ENCODE measurements at places on chromosomes 1 and 21.

GRCh38 chr1:112308716-112309115 is 87.3 kb upstream of the CTTNBP2NL start:
- DNase-seq: no peak

- no peak for DNase-seq
These were observed 47.5 kb upstream of the CSF3R start for GRCh38 chr1:36530261-36530660.

DNA sequence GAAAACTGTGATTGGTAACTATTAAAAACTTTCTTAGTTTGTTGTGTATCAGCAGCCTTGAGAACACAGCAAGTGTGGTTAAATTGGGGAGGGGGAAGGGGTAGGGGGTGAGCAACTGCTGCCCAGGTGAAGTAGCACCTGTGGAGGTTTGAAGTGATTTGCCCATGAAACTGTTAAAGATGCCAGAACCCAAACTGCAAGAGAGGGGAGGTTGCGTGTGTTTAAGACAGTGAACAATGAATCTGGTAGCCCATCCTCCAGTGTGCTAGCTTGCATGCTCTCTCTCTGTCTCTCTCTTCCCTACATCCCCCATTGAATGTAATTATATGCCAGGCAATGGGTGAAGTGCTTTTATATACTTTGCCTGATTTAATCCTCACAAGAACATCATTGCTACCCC is 154.7 kb downstream of the RUNX1 start:
- no peak for DNase-seq

GRCh38 chr1:38308780-38309179 is 262.2 kb upstream of the POU3F1 start:
- DNase-seq: peak; percentile 3

GRCh38 chr1:84271441-84272151 is 29.9 kb upstream of the SAMD13 start:
- peak; percentile 12 for DNase-seq

DNA sequence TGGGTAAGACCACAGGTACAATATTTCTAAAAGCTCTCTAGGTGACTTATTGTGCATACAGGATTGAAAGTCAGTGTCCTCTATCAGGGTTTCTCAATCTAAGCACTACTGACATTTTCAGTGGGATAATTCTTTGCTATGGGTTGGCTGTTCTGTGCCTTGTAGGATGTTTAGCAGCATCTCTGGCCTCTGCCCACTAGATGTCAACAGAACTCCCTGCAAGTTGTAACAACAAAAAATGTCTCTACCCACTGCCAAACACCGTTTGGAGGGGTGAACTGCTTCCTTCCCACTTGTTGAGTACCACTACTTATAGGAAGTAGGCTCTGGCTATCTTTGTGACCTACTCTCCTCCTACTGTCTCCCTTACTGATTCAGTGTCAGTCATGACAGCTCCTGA is 90.1 kb upstream of the ZRANB2 start:
- DNase-seq: no peak

DNA sequence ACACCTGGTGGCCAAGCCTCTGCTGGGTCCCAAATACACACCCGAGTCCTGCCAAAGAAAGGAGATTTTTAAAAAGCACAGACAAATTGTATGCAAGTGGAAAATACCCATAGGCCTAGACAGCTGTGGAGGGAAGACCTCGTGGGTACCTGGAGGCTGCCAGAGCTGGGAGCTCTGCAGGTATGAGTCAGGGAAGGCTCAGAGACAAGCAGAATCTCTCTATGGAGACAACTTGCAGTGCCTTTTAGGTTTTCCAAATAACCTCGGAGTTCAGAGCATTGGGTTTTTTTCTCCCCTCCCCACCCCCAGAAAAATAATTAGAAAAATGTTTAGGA is 127.7 kb downstream of the EDEM3 start:
- DNase-seq: no peak

DNA sequence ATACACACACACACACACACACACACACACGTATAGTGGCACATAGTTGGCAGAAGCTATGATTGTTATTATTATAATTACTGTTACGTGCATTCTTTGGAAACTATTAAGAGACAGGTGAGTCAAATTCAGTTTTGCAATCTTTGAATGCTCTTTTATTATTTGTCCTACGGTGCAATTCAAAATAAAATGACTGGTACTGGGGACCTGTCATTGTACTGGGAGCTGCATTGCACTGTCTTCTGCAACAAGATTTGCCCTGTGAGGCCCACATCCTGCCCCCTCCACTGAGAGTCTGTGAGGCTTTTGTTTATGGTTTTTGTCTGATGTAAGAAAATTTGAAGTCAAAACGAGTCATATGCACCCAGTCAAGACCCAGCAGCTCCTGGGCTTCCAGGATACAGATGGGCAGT is 1.9 kb downstream of the LY9 start:
- no peak for DNase-seq

DNA sequence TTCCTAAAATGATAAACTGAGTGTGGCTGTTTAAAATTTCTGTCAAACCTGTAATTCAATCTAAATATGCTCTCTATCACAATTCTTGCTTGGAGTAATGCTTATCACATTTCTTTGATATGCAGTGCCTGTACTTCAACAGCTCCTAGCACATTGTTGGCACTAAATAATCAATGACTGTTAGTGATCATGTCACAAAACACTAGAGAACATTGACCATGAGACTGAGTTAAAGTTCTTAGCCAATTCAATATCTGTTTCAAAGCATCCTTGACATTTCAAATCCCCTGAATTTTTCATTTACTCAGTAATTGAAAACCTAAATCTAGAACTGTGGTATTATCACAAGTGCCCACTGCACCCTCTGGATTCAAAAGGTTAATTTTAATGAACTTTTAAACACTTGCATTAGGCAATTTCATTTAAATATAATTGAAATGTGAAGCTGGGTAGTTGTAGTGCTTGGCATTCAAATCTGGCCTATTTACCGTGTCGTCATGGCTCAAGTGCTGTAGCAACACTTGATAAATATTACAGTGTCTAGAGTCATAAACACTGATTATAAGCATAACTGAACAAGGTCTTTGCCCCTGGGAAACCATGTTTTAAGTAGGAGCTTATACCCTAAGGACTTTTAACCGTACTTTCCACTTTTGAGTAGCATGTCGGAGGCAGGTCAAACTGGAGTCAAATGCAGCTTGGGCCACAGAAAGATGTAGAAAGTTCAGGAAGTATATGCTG is 143.6 kb downstream of the LRRC7 start:
- no peak for DNase-seq

- peak; percentile 36 for DNase-seq
These were observed 62.5 kb downstream of the TMCO4 start for GRCh38 chr1:19737104-19737825.

GRCh38 chr21:26800970-26801431 is 44.2 kb downstream of the ADAMTS1 start:
- DNase-seq: peak; percentile 72

- no peak for DNase-seq
These were observed 29.2 kb downstream of the ZNF281 start for GRCh38 chr1:200380589-200381021.

- DNase-seq: no peak
These were observed 52.2 kb downstream of the STX6 start for GRCh38 chr1:180970333-180971079.

GRCh38 chr1:159978107-159978398 is 24.0 kb upstream of the SLAMF9 start:
- no peak for DNase-seq

DNA sequence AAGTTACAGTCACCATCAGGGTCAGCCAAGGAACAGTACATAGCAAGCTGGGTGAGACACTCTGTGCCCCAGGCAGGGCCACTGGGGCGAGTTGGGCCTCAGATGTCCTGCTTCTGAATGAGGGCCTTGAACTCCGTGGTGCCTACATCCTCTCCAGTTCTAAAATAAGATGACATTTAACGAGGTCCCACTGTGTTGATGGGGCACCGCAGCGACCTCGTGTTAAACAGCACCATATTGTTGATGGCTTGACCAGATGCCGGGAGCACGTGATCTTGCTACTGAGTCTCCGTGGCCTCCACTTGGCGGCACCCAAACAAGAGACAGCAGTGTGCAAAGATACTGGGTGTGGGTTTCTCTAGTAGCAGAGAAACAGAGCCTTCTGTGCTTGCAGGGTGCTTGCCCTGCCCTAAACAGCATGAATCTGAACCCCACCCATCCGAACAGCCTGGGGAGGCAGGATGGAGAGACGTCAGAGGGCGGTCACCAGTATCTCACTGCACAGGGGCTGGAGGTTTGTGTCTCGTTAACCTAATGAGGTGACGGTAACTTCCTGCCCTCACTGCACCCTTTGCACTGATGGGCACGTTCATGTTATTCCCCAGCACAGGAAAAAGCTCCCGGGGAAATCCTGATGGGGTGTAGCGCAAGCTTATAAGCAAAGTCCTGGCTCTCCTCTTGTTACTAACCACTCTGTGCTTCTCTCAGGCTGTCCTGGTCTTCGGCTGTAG is 324.4 kb downstream of the AJAP1 start:
- no peak for DNase-seq

DNA sequence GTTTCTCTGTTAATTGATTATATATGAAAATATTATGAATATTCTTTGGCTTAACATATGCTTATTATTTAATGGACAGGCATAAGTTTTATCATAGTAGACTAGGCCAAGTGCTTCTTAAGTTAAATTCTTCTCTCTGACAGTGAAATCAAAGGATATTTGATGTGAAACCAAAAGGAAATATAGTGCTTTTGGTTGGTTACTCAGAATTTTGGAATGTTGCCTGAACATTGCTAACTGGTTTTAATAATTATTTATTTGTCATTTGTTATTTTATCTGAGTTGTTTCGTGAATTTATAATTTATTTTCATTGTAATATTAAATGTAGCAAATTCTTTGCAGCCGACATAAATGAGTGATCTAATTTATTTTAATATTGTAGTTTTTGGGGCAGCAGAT is 18.3 kb downstream of the HOOK1 start:
- DNase-seq: peak; percentile 5

DNA sequence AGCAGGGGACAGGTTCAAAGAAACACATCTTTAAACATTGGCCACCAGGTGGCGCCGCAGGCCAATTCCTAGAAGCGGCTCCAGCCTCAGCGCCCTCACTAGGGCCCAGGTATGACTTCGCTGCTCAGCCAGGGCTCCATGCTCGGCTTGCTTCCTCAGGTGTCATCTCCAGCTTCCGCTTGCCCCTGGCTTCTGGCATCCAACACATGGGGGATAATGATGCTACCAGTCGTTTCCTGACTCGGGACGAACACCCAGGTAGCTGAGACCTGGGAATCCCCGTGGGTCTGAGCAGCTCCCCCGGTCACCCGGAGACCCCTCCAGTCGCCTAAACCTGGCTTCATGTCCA is 8.5 kb upstream of the MEX3A start:
- DNase-seq: peak; percentile 73

DNA sequence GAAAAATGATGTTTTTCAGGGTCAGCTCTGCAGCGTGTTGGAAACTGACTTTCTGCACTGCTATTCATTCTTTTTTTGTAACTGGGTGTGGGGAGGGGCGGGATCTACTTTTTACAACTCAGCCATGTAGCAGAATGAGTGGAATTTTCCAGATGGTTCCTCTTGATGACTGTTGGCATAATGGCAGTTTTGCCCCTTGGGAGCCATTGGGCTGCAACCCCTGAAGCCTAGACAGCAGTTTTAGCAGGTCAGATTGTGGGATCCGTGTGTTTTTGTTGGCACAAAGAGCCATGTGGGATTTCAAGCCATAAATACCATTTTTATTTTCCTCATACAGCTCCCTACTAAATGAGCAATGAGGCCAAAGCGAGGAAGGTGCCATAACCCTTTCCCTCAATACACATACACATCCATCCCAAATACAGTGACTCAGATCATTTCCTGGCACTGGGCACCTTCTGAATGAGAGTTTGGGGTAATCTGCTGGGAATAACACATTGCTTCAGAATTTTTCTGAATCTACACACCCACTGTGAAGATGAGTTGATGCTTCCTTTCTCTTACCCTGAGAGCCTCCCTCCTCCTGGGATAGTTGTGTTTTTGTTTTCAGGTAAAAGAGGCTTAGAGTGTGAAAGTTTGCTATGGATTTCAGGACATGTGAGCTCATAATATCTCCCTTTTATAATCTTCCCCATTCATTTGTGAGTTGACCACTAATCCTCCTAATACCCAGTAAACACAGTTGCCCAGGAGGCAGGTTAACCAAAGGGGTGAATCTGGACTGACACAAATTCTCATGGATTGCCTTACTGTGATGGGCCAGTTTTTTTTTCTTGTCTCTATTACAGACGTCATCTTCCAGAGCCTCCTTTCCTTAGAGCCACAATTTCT is 13.1 kb downstream of the S100A10 start:
- DNase-seq: peak; percentile 92

- no peak for DNase-seq
These were observed 168.9 kb downstream of the LMO4 start for GRCh38 chr1:87497380-87498203.

- DNase-seq: no peak
These were observed 196.2 kb downstream of the NPHP4 start for GRCh38 chr1:5796028-5796427.

DNA sequence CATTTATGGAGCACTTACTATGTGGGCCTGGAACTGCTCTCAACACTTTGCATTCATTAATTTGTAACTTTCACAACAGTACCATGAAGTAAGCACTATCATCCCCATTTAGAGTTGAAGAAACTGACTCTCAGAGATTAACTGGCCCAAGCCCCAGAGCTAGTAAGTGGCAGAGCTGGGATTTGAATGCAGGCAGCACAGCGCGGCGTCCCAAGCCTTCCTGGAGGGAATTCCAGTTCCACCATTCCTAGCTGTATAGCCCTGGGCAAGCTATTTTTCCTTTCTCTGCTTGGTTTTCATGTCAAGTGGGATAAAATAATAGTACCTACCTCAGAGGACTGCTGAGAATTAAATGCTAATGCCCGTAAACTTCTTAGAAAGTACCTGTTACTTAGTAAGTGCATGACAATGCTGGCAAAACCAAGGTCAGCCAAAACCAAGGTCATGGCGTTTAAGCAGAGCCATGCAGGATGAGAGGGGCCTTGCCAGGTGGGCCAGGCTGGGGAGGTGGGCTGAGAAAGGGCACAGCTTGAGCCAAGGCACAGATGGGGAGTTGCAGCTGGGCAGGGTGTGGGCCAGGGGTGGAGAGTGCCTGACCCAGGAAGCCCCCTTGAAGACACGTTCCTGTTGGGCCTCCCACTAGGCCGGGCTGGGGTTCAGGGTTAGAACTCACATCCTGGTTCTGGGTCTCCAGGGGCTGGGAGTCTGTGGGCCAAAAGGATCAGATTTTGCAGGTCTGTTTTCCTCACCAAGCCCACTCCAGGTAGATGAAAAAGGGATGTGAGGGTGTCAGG is 4.6 kb upstream of the KNCN start:
- DNase-seq: no peak

DNA sequence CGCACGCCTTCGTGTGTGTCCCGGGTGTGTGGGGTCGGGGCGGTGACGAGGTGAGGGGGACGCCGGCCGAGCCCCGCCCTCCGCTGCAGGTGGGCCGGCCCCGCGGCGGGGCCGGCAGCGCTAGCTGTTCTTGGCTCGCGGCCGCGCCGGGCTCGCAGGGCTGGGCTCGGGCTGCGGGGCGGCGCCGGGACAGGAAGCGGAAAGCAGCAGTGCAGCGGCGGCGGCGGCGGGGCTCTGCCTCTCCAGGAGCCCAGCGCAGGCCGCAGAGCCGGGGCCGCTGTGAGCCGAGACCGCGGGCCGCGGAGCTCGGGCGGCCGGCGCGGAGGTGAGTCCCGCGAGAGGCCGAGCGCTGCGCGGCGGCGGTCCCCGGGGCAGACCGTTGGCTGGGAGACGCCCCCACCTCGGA is at the start of gene VANGL1:
TSS of gene VANGL1 (plus strand) at position 209 of the 406 bp plus-strand sequence. CDS start 9,444 bp downstream, outside the sequence.
- peak; percentile 76 for DNase-seq

- no peak for DNase-seq
These were observed 73.0 kb upstream of the LAPTM5 start for GRCh38 chr1:30830537-30830936.

- peak; percentile 12 for DNase-seq
These were observed 506.8 kb upstream of the CAMK1G start for GRCh38 chr1:209076688-209077087.

Data from fibroblast of skin of right biceps (primary cell).